Stromal cell of bone marrow (primary cell): ENCODE measurements at places on chromosomes 3 and 15.
A peak's percentile ranks its signal among the peaks of the same experiment; 100 is the strongest.

- no peak for DNase-seq
Observed at GRCh38 chr3:48135552-48136495, 52.4 kb downstream of the CDC25A start.

DNA sequence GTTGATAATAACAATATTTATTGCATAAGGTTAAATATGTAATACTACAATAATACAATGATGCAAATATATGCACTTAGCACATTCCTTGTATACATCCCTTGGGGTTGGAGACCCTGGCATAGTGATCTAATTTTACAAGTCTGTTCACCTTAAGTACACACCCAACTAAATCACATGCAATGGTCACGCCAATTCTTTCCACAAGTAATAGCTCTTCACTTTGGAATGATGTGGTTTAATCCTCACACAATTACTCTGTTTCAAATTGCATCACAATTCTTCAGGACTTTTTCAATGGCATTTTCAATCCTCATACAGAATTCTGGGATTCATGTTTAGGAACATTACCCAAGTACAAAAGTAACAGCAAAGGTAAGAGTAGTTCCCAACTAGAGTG is 27.3 kb upstream of the SPRED1 start:
- no peak for DNase-seq

DNA sequence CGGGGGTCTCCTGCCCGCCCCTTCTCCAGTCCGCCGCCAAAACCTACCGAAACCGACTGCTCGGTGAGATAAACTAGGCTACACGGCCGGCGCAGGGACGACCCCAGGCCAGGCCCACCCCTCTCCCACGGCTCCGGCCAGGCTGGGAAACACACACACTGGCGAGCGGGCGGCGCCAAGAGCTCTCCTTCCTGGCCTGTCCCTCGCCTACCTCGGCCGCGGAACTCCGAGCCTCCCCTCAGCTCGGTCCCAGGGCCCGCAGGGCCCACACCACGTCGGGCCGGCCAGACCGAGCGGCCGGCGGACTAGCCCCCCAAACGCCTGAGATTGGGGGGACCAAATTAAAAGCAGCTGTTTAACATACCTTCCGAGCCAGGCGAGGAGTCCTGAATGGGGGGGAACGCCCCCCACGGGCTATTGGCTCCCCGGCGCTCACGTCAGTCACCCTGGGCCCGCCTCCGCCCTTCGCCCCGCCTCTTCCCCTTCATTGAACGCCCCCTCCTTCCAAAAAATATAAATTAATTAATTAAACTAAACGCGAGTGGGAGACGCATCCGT is 4.0 kb upstream of the SIN3A start:
- DNase-seq: peak; percentile 71

DNA sequence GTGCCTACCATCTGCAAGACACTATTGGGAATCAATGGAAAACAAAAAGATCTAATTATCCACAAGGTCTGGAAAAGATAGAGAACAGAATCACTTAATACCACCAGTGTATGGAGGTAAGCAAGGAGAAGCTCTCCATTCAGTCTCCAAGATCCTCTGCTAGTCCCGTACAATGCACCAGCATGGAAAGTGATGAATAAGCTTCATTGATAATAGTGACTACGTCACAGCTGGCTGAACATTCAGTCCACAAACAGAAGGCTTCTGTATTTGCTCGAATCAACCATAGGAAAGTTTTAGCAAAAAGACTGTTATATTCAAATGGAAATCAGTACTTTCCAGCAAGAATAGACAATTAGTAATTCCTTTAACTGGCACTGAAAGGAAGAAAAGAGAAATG is 42.9 kb downstream of the IGSF11 start:
- DNase-seq: no peak

DNA sequence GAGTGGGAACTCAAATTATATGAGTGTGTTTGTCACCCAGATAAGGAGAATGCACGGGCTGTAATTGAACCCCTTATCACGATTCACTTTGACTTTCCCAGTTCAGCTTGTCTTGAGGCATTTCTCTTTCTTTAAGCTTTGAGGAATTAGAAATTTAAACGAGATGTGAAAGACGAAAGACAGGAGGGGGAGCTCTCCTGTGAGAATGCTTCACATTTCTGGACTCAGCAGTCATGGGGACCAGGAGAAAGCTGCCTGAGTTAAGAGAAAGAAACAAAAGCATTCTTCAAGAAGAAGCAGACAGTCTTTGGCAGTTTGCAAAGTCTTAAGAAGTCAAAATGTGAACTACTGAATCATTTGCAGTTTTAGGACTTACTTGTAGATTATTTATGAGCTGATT is 205.6 kb downstream of the NECTIN3 start:
- DNase-seq: peak; percentile 33
